ENCODE measurements at places on chromosomes 12 and 14.

DNA sequence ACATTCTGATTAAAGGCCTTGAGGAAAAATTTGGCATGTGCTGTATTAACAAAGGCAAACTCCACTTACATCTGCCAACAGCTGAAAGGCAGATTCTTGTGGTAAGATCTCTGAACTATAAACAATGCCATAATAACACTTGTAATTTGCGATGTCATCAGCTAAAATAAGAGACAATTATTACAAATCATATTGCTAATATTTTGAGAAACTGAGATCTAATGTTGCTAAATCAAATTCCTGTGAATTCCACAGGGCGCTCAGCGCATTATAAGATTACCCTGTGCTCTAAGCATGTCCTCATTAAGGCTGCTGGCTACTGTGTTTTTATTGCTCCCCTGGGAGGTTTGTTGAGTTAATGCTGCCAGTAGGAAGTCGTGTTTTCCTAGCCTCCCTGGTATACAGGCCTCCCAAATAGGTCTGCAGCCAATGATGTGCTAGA, 244.8 kb downstream of the DACT1 start:
- DNase-seq: no peak

DNA sequence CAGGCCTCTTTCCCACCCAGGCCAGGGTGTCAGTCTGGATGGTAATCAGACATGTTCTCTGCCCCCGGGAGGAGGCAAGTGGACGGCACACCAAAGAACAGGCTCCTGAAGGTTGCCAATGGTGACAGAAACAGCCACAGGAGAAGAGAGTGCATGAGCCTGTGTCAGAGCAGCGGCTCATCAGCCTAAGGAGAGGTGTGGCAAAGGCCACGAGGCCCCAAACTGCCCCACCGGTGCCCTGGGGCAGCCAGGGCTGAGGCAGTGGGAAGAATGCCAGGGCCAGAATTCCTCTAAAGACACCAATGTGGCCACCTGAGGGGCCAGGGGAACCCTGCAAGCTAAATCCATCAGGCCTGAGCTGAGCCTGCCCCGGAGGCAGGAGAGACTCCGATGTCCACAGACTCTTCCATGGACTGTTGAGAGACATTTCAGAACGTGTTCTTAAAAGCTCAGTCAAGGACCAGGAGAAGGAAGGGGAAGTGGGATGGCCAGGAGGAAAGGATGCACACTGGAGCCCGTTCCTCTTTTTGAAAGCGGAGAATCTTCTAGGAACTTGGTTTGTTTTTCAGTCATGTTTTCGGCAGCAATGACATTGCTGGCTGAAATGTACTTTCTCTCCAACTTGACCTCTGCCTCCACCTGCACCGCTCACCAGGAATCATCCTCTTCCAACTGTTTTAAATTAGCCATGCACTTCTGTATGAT, 176.3 kb upstream of the FKBP4 start:
- no peak for DNase-seq

DNA sequence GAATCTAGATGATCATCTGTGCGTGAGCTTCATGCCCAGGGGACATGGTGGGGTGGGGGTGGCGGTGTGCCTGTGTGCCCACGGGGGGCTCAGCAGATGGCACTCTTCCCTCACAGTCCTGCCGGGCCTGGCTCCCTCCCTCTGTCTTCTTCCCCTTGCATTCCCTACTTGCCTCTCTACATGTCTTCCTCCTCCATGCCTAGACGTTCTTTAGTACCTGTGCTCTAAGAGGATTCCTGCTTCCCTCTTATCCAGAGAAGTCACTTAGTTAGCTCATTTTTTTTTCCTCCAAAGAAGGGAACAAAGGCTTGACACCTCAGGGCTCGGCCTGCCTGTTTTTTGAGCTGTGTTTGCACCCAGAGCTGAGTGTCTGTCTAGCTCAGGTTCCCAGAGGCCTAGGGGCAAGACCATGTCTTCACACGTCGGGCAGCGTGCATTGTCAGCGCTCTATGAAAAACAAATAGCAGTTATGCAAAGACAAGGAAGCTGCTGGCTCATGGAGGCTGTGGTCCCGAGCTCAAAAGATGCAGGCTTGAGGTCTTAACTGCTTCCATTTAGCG, 48.8 kb downstream of the NINJ2 start:
- DNase-seq: no peak

- no peak for DNase-seq
Measured at GRCh38 chr12:116955382-116956021, 44.8 kb downstream of the FBXW8 start.

GRCh38 chr14:102279282-102279681, 25.7 kb downstream of the MOK start:
- no peak for DNase-seq

DNA sequence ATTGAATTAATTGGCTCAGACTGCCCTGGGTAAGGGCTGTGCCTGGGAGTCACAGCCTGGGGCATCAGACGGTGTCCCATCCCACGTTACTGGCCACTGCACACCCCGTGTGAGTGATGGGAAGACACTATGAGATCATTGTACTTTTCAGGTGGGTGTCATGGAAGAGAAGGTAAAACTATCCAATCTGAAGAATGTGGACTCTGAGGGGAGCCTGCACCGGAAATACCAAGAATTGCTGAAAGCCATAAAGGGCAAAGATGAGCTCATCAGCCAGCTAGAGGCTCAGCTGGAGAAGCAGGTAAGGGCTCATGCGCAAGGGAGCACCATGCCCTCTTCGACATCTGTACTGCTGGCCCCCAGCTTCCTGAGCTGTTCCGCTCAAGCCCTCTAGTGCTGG, 24.0 kb downstream of the PLEKHH1 start:
- DNase-seq: no peak

DNA sequence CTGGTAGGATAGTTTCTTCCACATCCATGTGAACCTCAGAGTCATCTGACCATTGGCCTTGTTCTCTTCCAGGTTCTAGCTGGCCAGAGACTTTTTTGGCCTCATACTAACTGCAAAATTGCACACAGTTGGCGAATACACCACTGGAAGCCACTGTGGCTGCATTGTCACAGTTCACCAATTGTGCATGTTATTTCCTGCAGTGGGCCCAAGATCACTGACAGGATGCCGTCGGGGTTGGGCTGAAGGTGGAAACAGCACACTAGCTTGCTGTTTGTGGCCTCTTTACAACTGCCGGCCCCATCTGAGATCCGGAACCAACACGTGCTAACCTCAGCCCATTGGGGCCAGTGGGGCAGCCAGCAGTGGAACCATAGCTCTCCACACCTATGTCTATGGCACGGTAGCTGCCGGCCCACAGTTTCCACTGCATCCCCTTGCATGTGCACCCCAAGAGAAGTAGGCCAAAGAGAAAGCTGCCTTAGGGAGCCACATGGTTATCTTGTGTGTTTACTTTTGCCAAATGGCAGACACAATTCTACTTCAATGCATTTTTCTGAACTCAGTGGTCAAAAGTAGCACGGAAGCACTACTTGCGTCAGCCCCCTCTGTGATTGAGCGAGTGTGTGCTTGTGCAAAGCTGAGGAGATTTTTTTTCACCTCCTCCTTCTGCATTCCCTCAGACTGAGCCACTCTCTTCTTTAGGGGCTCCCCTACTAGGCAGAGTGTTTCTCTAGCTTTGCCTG, 464.0 kb downstream of the RAD51B start:
- DNase-seq: peak; percentile 32

GRCh38 chr14:105430565-105430964, 10.9 kb downstream of the MTA1 start:
- DNase-seq: no peak

GRCh38 chr12:109444259-109444658, 32.8 kb downstream of the KCTD10 start:
- DNase-seq: no peak

DNA sequence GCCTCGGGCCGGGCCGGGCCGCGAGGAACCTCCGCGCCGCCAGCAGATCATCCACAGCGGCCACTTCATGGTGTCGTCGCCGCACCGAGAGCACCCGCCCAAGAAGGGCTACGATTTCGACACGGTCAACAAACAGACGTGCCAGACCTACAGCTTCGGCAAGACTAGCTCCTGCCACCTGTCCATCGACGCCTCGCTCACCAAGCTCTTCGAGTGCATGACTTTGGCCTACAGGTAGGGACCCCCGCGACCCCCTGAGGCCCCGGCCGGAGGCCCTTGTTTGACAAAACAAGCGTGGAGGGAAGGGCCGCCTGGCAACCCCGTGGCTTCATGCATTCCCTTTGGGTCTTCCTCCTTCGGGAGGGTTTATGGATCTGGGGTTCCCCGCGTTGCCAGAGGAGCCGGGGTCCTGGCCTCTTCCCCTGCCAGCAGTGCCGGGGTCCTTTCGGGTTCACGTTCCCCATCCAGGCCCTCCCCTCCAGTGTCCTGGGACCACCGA, 526 bp downstream of the MLXIP start:
- DNase-seq: no peak

DNA sequence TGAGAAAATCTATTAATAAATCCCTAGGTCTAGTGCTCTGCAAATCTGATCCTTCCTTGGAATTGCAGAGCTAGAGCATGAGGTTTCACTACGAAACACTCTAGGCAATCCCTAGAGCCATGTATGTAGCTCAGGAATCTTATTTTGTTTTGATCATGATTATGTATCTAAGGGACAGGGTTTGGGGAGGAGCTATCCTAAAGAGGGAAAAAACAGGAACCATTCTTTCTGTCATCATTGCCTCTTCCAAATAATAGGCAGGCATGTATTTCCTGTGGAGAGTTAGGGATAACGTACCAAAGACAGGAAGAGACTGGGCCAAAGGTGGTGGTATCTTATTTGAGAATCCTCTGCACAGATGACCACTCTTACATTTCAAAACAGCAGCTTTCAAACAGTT, 88.8 kb upstream of the GTF2A1 start:
- DNase-seq: no peak

All from stimulated activated CD4-positive, alpha-beta T cell treated with anti-CD3 and anti-CD28 coated beads, Interleukin-15, amount 100 ng/mL, for 1 hour (primary cell).